Right renal cortex interstitium (tissue), 3 donors: ENCODE measurements at places on chromosomes 12 and 14. TPM values are rescaled to one million over a fixed set of nuclear protein-coding genes. Genes with fewer than 3 reads are reported as not detected.

Gene HNF1A
- 13.5 TPM for polyA plus RNA-seq

Gene MIP
- not detected for polyA plus RNA-seq

Gene TSHR
- 0.32 TPM for polyA plus RNA-seq

Gene DYNLL1
- 578 TPM for polyA plus RNA-seq

Gene PRIMA1
- 1.1 TPM for polyA plus RNA-seq

Gene CACNA2D4
- 2.3 TPM for polyA plus RNA-seq

Gene CYP27B1
- polyA plus RNA-seq: 1.0 TPM

Gene RNASE3
- polyA plus RNA-seq: 1.1 TPM

Gene KERA
- not detected for polyA plus RNA-seq
